ENCODE measurements at places on chromosomes 12 and 14.

GRCh38 chr14:73465823-73466532 is 7.6 kb upstream of the NUMB start:
- DNase-seq, result no peak

- no peak for DNase-seq
Observed at GRCh38 chr14:21074398-21075272, 4.5 kb downstream of the ARHGEF40 start.

- DNase-seq, result no peak
Observed at GRCh38 chr14:95526483-95527386, 8.1 kb upstream of the GLRX5 start.

- DNase-seq, result no peak
Observed at GRCh38 chr14:106511800-106512198, 985.4 kb downstream of the TMEM121 start.

DNA sequence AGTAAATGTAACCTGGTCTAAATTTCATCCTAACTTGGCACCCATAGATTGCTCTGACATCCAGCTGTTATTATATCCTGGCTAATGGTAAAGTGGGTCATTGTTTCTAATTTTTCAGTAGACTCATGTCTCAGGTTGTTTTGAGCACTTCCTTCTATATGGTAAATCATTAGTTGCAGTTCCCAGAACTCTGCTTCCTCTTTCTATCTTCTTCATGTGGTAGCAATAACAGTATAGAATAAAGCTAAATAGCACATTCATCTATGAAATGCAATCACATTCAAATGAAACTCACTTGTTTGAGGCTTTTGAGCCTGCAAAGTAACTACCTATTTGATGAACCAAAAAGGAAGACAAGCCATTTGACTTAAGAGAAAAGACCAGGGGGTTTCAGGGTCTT is 65.1 kb upstream of the GZMB start:
- DNase-seq, result no peak

DNA sequence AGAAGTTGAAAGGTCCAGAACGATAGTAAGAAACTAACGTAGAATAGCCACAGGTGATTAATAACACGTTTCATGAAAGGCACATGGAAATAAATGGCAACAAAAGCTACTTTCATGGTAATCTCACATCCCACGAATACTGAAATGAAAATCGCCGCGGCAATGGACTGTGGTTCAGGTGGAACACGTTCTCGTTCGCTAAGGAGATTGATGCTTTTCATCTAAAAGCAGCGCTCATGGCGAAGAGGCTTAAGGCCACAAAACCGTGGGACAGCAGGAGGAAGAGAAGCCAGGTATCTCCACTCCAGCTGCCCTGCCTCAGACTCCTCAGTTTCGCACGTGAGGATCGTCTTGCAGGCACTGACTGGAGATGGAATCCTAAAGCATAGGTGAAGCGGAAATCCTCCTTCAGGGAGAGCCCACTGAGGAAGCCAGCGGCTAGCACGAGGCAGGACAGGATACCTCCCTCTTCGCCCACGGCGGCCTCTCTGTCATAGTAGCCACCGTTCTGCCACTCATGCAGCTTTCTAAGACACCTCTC is 696 bp upstream of the GPHN start:
- DNase-seq, result no peak

GRCh38 chr12:8629486-8630033 is 16.9 kb upstream of the AICDA start:
- no peak for DNase-seq
